ENCODE measurements at places on chromosomes 6 and 20.

- peak; percentile 64 for DNase-seq
These were observed 214.5 kb downstream of the SOX4 start for GRCh38 chr6:21808045-21808470.

DNA sequence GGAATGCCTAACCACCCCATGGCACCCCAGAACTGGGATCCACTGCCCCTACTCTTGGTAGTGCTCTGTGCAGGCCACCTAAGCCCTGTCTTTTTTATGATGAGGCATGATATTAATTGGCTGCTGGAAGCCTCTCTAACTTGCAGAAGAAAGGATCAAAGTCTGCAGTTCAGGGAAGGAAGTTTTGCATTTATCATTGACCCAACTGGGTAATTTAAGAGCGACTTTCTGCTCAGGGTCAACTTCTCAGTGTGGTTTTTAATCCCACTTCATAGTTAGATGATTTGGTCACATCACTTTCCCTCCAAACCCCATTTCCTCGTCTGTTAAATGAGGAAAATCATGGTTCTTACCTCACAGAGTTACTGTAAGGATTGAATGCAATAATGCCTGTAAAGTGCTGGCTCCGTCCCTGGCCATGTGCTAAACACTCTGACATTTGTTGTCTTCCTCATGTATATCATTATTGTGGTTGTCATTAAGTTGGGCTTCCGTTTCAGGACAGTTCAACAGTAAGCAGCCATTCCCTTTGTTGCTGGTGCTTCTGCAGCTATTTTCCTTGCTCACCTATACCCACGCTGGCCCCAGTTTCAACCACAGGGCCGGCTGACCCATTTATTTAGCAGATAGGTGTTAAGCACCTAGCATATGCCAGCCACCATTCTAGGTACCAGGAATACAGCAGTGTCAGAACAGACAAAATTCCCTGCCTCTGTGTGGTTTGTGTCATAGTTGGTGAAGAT is 14.2 kb downstream of the E2F3 start:
- DNase-seq = no peak

GRCh38 chr6:53103993-53104675 is 38.9 kb downstream of the FBXO9 start:
- DNase-seq = no peak

- no peak for DNase-seq
These were observed 33.0 kb upstream of the RBL1 start for GRCh38 chr20:37128803-37129202.

DNA sequence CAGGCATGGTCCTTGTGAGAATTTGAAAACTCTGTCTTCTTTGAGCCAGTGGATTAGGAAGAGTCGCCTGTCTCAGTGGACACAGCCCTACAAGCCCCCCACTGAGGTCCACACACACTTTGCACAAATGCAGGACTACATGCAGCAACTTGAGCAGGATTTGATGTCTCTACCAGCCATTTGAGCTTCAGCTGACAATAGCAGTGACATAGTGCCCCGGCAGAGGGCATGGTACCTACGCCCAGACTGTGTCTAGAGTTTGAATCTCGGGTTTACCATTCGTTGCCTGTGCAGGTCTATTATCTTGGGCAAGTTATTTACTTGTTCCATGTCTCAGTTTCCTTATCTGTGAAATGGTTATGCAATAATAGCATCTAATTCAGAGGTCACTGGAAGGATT is 580.1 kb downstream of the TFAP2B start:
- DNase-seq = peak; percentile 4

DNA sequence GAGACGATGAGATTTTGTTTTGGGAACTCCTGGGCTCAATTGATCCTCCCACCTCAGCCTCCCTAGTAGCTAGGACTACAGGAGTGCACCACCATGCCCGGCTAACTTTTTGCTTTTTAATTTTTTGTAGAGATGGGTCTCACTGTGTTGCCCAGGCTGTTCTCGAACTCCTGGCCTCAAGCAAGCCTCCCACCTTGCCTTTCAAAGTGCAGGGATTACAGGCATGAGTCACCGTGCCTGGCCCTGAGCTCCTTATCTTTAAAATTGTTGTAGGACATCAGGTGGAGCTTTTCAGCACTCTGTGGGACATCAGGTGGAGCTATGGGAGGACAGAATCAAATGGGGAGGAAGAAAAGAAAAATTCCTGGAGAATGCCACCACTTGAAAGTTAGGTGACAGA is 12.7 kb downstream of the ACTR5 start:
- DNase-seq = no peak

- DNase-seq = no peak
These were observed 12.8 kb upstream of the TSPYL1 start for GRCh38 chr6:116292553-116292952.

- peak; percentile 5 for DNase-seq
These were observed 561.6 kb upstream of the CHD6 start for GRCh38 chr20:42179768-42180167.

GRCh38 chr6:90459225-90459758 is 127.6 kb downstream of the MAP3K7 start:
- no peak for DNase-seq

DNA sequence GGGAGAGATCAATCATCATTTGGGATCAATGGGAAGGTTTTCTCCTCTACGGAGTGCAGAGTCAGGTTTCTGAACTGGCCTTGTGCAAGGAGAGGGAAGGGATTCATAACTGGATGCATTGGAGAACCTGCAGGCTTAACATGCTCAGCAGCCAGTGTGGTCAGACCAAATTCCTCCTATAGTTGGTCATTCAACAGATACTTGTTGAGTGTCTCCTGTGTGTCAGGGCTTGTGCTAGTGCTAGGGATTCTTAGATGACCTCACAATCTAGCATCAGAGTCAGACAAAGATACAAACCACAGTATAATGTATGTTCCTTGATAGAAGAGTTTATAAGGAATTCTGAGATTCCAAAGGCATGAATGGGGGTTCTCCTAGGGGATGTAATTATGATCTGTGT is 23.9 kb downstream of the RALY start:
- DNase-seq = peak; percentile 91

- DNase-seq = no peak
These were observed 1434.0 kb upstream of the EYS start for GRCh38 chr6:67141005-67141404.

GRCh38 chr6:73109659-73110058 is 115.6 kb downstream of the KHDC1L start:
- DNase-seq = no peak

DNA sequence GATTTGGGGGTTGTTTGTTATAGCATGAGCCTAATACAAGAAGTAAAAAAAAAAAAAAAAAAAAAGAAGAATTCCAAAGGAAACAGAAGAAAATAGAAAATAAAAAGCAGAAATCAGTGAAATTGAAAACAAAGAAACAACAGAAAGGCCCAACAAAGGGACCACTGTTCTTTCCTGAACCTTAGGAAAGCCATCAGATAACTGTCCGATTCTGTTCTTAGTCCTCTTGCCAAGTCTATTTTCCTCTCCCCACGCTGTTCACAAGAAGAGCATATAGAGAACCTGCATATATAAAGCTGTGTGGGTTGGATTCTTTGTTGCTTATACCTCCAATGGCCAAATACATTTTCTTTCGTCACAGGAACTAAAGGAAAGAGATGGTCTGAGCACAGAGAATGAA is 38.0 kb upstream of the IPCEF1 start:
- no peak for DNase-seq

GRCh38 chr6:113383701-113384100 is 473.4 kb upstream of the MARCKS start:
- peak; percentile 43 for DNase-seq

GRCh38 chr6:144955392-144955791 is 670.3 kb downstream of the UTRN start:
- no peak for DNase-seq

DNA sequence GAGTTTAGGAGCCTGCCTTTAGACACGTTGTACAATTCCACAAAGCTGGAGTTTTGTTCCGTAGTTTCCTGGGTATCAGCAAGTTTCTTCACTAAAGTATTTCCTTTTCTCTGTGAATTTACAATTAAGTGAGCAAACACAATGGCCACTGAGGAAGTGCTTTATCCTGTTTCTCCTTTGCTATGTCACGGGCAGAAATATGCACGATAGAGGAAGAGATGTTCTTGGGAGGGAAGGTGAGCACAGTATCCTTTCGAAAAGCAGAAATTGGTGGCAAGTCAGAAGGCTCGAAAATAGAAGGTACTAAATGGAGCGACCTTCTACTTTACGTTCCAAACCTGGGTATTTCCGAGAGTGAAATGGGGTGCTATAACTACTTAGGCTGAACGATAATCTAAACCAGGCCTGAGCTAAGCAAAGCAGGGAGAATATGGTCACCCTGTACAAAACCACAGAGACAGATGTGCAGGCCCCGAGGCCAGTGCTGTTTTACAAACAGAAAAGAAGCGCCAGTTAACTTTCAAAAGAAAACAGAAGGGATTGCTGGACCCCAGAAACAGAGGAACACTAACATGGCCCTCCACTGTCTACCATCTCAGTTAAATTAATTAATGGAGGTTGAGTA is 259.6 kb downstream of the TBC1D7 start:
- DNase-seq = no peak

GRCh38 chr6:17714177-17714576 is 7.5 kb upstream of the NUP153 start:
- peak; percentile 39 for DNase-seq

- no peak for DNase-seq
These were observed 99.8 kb downstream of the TMEM242 start for GRCh38 chr6:157223511-157223910.

DNA sequence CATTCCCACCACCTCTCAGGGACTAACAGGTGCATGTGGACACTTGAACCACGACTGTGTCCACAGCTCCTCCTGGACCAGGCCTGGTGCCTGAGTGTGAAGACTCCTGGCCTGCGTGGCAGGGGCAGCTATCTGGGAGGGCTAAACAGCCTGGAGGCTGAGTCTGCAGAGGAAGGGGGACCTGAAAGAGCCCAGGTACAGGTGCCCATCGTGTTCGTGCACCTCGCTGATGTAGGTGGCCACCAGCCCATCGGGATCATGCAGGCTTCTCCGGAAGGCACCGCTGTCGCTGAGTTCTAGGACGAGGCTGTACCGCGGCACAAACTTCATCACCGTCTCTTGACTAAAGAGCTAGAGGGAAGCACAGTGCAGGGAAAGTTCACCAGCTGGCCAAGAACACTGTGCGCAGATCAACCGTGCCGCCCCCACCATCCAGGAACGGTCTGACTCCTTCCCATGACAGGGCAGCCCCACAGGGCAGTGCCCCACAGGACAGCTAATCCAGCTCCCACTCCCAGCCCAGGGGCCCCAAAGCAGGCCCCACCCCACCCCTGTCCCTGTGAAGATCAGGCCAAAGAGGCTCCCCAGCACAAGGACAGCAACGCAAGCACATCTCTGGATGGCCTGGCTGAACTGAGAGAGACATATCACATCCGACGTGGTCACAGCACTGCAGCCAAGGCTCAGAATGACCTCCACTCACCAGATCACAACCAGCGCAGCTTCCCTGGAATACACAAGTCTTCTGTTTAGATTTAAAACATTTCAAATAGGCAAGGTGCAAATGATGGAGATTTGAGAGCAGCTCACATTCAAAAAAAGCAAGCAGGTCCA is 14.8 kb downstream of the CST7 start:
- no peak for DNase-seq

DNA sequence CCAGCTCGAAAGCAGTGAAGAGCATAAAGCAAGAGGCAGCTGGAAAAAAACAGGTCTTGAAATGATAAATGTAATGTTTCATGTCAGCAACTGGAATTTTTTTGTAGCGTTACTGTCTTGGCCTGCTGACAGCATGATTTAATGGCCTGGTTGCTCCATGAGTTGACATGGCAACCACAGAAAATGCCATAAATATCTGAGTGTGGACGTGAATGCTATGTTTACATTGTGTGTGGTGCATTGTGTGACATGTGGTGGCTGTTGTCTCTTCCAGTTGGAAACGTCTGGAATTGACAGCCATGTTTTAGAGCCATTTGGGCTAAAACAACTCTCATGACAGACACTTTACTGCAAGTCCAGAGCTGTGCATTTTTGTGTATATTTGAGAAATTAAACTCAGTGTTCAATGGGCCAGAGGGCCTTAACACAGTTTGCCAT is 170.0 kb downstream of the FOXA2 start:
- no peak for DNase-seq

GRCh38 chr6:152836523-152836922 is 85.9 kb downstream of the VIP start:
- no peak for DNase-seq

DNA sequence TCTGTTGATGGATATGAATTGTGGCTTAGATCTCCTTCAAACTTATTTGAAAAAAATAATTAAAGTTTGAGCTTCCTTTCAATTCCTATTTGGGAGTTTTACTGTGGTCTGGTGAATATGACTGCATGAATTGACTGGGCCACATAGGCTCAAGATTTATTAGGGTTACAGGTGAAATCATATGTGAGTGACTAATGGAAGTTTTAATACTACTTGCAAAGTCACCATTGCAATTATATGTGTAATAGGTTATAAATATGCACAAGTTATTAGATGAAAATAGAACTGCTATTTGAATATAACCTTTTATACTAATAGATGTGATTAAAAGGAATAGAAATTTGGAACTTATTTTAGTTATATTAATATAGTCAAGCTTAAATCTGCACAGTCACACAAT is 712.1 kb upstream of the MMS22L start:
- no peak for DNase-seq

GRCh38 chr6:49739423-49739822 is 4.8 kb downstream of the CRISP3 start:
- DNase-seq = no peak
